ENCODE measurements at places on chromosomes 7 and 10.
A peak's percentile ranks its signal among the peaks of the same experiment; 100 is the strongest.

- DNase-seq = no peak
Measured at GRCh38 chr10:2731940-2732339, 335.4 kb upstream of the PFKP start.

GRCh38 chr10:26438534-26439341 lies 597 bp downstream of the APBB1IP start:
- peak; percentile 77 for DNase-seq

- DNase-seq = no peak
Measured at GRCh38 chr10:117553815-117554172, 11.2 kb downstream of the EMX2 start.

- no peak for DNase-seq
Measured at GRCh38 chr10:34193931-34194626, 621.0 kb downstream of the PARD3 start.

GRCh38 chr7:31418928-31419327 lies 78.4 kb upstream of the NEUROD6 start:
- DNase-seq = no peak

DNA sequence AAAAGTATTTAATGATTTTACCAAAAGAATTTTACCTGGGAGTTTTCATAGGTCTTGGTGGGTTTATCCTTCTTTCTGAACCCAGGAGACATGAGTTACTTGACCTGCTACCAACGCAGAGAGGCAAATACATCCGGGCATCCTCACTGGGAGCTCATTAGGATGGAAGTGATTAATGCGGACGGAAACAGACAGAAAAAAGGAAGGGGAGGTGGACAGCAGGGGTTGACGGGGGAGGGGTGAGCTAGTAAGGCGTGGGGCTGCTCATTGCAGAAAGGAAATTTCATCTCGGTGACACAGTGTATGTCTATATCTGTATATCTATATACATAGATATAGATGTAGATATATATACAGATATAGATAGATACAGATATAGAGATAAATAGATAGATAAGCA lies 408.2 kb upstream of the ADARB2 start:
- DNase-seq = no peak

- DNase-seq = no peak
Measured at GRCh38 chr10:63681993-63682697, 160.9 kb downstream of the REEP3 start.

GRCh38 chr7:27689591-27690164 lies 27.0 kb upstream of the HIBADH start:
- peak; percentile 39 for DNase-seq

DNA sequence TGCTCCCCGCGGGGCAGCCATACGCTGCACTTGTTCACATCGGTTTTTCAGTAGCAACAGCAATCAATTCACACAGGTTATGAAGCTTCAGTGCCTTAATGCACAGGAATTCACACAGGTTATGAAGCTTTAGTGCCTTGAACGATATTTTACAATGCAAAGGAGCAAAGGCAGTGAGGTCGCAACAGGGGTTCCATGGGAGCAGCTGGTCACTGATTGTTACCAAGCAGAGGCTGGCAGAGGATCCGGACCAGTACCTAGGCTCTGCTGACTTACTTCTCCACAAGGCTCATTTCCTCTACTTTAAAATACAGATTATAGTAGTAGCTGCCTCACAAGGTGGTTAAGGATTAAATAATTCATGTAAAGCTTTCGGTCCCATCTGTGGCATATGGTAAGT lies 95.2 kb upstream of the ODAD2 start:
- no peak for DNase-seq

- no peak for DNase-seq
Measured at GRCh38 chr7:44218418-44219201, 17.8 kb downstream of the YKT6 start.

- no peak for DNase-seq
Measured at GRCh38 chr10:92082583-92083280, 159.2 kb downstream of the BTAF1 start.

DNA sequence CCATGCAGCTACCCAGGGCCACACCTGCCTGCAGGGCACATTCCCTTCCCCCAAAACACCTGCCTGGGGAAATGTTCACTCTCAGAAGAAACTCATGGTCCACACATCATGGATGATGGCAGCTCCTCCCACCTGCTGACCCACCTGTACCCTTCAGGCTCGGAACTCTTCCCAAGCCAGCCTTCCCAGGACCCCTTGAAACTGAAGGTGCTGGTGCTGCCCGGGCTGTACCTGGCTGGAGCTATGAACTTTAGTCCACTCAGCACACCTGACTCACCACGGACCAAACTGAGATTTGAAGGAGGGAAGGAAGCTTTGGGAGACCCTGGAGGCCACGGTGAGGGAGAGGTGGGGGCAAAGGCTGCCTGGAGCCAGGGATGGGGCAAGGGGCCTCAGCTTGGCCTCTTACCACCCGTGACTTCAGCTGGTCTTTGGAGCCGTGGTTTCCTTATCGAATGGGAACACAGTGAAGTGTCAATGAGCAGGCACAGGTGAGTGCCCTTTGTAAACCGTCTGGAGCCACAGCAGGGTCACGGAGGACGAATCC lies 30.1 kb upstream of the INPP5A start:
- DNase-seq = no peak

DNA sequence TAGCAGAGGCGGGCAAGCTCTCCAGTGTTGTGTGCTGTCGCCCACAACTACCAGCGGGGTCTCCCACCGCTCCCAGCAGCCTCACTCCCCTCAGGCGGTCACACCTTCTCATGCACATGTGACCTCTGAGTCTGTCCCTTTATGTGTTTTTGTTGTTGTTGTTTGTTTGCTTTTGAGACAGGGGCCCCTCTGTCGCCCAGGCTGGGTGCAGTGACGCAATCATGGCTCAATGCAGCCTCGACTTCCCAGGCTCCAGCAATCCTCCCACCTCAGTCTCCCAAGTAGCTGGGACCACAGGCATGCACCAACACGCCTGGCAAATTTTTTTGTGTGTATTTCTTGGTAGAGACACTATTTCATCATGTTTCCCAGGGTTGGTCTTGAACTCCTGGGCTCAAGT lies 1.5 kb downstream of the CPSF4 start:
- DNase-seq = no peak

DNA sequence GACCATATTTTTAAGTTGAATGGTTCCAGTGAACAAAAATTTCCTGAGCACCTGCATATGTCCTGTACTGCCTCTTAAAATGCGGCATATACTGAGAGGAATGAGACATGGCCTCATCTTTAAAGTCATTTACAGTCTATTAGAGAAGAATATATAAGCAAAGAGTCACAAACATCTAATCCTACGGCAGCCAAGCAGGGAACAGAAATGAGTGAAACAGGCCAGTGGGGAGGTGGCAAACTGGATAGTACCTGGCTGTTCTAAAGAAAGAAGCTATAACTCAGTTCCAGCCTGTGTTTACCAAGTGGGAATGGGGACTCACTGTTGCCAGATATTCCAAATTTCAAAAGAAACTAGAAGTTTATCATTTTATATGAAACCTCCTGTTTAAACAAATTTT lies 211.4 kb downstream of the VTI1A start:
- DNase-seq = no peak

DNA sequence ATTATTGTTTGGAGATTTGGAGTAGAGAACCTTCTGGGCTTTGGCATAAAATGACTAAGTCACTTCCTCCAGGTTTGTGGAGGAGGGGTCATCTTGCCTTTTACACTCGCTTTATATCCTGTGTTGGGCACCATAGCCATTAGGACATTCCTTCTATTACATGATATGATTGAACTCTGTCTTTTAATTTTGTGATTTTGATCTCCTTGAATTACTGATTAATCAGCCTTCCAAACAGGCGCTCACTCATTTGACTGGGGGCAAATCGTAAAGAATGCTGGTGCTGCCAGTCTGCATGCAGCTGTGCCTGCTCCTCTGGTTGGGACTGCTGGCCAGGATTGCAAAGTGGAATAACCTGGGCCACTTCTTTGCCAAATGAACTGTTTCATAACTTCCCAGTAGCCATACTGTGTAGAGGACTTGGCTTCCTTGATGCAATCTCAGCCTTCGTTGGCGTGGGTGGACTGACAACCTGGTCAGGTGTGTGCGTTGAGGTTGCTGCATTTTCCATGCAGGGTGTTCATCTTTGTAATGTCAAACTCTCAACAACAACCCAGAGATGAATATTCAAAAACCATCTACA lies 65.9 kb upstream of the RAB11FIP2 start:
- no peak for DNase-seq

DNA sequence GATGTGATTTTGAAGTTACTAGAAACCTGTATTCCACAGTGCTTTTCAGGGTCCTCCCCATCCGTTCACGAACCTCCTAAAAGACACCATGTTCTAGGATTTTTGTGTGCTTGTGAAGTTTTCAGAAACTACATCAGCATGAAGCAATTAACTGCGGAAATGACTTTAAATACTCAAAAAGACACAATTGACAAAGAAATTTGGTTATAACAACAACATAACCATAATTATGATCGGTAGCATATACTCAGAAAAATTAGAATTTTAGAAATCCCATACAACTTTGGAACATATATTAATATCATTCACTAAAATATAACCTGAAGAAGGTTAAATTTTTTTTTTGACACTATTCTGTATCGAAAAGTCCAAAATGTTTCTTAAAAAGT lies 43.8 kb upstream of the FAM20C start:
- peak; percentile 20 for DNase-seq

DNA sequence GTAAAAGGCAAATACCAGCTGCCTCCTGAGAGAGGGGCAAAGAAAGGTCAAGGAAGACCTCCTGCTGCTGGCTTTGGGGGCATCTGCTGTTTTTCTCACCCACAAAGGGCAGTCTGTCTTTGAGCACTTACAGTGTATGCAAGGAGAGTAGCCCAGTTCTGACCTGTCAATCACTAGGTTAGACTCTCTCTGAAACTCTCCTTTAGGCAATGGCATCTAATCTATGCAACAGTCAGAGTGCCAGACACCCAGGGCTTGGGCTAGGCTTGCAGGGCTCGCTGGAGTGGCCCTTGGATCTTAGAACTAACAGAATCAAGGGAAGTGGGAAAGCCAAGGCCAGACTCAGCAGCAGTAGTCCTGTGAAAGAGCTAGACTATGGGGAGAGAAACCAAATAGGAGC lies 522.9 kb downstream of the NRG3 start:
- DNase-seq = no peak

DNA sequence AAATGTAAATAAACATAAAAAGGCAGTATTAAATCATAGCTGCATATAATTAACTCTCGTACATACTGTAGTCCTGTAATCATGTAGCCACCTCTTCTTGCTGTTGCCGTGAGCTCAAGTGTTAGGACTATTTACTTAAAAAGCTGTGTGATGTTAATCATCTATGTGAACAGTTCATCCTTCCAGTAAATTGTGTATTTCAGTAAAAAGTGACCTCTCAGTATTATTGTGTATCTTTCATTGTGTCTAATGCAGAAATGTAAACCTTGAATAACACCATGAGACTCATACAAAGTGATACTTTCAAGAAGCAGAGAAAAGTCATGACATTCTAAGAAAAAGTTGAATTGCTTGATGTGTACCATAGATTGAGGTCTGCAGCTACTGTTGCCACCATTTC lies 38.0 kb downstream of the ADD3 start:
- no peak for DNase-seq

DNA sequence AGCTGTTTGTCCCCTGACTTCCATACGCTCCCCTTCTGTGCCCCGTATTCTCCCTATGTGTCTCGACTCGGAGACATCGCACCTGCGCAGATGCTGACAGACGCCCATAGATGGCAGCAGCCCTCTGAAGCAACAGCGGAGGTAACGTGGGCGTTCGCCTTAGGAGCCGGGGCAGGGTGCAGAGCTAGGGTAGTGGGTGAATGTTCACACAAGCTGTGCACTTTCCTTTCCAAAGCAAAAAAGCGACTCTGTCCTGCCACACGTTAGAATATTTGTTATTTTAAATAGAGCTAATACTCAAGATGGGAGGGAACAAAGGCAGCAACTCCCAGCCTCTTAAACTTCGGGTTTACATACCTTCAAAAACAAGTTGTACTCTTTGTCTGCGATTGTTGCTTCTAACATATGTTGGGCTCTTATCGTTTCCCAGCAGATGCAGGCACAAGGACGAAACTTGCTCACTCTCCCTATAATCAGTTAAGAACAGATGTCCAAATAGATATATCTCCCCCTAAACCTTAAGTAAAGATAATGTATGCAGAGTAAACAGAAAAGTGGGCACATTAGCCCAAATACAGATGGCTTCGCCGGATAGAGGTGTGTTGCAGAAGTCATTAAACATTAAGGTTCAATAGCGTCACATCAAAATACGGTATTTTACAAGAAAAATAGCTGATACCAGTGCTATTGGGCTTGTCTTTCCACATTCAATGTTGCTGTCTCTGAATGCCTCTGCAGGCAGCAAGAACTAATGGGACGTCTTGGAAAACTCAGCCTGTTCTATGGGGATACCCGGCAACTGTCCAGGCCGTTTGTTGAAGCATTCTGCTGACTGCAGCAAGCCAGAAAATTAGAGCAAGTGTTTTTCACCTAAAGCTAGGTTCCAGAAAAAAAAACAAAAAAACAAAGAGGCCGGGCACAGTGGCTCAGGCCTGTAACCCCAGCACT lies 340.3 kb upstream of the PRKCQ start:
- DNase-seq = peak; percentile 81

DNA sequence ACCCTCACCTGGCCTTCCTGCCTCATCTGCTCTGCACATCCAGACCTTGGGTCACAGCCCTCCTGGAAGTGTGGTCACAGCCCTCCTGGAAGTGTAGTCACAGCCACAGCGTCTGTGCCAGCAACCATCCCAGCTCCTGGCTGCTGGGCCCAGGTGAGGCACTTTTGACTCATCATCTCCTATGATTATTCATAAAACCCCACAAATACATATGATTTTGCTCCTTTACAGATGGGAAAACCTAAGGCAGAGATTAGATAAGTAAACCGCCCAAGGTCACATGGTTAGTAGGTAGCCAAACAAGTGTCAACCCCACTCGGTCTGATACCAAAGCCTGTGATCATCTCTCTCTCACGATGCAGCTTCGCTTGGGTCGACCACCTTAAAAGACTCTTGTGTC lies 94.3 kb downstream of the PRLHR start:
- no peak for DNase-seq

DNA sequence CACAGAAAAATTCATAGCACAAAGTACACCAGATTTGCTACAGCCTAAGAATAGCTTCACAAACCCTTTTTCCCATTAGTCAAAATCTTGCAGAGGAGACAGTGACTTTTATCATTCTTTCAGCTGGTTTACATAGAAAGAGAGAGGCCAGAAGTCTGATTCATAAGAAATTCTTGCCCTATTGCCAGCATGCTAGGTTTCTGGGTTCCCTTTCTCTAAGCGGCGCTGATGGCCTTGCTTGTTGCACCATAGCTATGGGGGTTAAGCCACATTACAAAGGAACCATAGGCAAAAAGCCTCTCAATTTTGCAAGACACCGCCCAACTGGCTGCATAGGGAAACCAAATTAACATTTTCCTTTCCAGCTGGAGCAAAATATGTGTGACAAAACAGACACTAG lies 87.4 kb downstream of the ZNF467 start:
- no peak for DNase-seq

DNA sequence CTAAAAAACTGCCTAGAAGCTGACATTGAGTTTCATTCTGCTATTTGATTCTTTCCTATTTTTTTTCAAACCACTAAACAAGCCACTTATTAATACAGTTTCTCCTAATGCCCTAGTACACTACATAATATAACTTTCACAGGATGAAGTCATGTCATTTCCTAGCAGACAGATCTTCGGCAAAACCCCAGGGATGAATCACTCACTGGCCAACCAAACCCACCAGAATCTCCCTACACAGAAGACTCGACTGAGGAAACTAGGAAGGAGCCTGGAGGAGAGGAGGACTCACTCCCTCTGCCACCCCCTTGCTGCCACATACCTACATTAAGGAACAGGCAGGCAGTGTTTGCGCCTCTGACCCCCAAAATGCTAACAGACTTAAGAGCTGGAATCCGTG lies 33.4 kb downstream of the XPNPEP1 start:
- DNase-seq = no peak

All from B cell (primary cell).